ENCODE measurements at places on chromosomes 6 and 20.

- peak; percentile 58 for DNase-seq
Observed at GRCh38 chr6:152948150-152948768, 34.6 kb downstream of the FBXO5 start.

DNA sequence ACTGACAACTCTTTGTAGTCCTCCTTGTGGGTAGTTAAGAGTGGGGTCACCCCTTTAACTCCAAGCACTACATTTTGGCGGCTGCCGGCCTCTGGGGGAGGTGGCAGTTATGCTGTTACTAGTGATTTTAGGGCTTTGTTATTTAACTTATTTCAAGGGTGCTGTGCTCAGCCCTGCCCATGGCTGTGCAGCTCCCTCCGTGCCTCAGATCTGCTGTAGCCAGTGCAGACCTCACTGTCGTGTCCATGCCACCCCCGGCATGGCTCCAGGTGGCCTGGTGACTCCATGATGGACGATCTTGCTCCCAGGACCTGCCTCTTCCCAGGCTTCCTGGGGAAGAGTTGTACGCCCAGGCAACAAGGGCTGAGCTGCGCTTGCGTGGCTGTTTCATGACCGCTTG lies 15.4 kb downstream of the UQCC2 start:
- DNase-seq: no peak

- no peak for DNase-seq
Observed at GRCh38 chr20:2804041-2804828, 3.8 kb upstream of the CPXM1 start.

DNA sequence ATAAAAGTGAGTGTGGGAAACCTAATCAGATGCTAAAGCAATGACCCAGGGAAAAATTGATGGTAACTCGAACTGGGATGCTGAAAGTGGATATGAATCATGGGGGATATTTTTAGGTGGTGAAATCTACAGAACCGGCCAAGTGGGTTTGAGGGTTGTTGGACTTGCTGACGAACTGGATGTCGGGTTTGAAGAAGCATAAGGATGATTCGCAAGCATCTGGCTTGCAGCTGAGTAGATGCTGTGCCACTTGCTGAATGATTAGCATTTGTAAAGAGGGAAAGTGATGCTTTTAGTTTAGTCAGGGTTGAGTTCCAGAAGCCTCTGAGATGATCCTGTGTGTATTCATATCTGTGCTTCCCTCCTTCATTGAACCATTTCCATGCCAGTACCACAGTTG lies 54.9 kb downstream of the UBR2 start:
- peak; percentile 74 for DNase-seq

DNA sequence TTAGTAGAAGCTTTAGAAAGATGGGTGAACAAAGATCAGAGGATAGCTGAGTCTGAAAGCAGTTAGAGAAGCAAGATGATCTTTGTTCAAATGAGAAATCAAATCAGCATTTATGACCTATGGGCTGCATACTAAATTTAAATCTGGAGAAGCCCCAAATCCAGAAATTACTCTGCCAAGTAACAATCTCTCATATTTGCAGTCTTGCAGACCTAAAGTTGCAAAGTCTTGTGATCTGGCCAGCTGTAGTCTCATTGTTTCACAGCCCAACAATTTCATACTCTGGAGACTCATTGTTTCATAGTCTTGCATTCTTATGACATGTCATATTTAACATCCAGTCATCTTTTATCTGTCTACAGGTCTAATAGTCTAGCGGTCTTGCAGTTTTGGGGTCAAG lies 364.9 kb upstream of the RSPO3 start:
- peak; percentile 25 for DNase-seq

DNA sequence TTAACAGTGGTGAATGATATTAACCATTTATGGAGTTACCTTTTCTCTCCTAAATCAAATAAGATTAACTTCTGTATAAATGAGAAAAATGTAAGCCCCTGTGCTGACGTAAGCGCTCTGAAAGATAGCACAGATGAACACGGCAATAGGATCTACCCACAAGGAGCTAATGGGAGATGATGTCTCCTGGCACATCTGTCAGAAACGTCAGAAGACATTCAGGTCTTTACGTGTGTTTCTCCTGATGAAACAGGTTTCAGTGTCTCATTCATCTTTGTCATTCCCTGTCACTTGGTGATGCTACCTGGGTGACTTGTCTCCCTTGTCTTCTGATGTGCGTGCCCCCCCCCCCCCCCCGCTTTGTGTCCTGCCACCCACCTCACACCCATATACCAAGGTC lies 189.7 kb downstream of the DTNBP1 start:
- DNase-seq: no peak

DNA sequence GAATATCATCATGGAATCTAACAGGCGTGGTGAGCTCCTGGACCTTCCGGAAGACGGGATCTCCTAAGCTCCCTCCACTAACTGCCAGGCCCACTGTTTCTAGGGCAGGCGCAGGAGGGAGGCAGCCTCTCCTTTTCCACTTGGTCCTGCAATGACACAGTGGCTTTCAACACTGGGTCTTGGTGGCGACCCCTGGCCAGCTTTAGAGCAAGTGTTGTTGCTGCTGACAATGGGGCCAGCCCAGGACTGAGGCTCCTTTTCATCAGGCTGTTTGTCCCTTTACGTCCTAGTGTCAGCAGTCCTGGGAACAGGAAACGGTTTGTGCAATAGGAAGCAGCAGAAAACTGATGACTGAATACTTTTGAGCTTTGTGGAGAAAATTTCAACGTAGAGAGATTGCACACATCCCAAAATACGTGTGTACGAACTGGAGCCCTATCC lies 9.7 kb upstream of the QKI start:
- DNase-seq: no peak

- DNase-seq: no peak
Observed at GRCh38 chr20:44807051-44807683, 3.2 kb downstream of the RIMS4 start.

- no peak for DNase-seq
Observed at GRCh38 chr6:113205553-113205952, 651.6 kb upstream of the MARCKS start.

DNA sequence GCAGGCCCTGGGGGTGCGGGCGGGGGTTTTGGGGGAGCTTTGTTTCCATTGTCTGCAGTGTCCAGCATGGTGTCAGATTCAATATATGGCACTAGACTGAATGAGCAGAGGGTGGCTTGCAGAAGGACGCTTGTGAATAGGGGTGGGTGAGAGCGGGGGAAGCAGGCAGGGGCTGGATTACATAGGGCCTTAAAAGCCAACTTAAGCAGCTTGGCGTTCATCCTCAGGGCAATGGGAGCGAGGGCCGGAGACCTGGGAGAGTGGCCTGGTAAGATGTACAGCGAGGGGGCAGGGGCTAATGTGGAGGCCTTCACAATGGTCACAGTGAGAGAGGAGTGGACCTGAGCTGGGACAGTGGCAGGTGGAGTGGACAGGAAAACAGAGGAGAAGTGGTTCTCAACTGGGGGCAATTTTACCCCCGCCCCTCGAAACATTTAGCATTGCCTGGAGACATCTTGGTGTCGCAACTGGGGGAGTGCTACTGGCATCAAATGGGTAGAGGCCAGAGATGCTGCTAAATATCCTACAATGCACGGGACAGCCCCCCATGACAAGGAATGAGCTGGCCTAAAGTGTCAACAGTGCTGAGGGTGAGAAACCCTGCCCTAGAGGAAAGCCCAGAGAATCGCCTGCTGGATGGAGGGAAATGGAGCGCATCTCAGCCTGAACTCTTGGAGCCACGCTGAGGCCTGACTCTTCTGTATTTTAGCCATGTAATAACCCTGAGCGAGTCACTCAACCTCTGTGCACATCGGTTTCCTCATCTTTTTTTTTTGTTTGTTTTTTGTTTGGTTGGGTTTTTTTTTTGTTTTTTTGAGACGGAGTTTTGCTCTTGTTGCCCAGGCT lies 15.1 kb upstream of the BAK1 start:
- DNase-seq: no peak
